Ascending aorta (tissue), 2 donors: ENCODE measurements at places on chromosomes 1 and 21. TPM values are rescaled to one million over a fixed set of nuclear protein-coding genes. Genes with fewer than 3 reads are reported as not detected.

The TMEM59 gene
- 97.5 TPM for total RNA-seq

The IL6R gene
- 6.7 TPM for total RNA-seq

The TGFBR3 gene
- 127 TPM for total RNA-seq

The PRAMEF20 gene
- total RNA-seq, result not detected

The CFHR5 gene
- total RNA-seq, result not detected

The NBPF1 gene
- 9.2 TPM for total RNA-seq

The ACKR1 gene
- total RNA-seq, result 642 TPM

The SV2A gene
- 5.9 TPM for total RNA-seq

The TTC22 gene
- total RNA-seq, result not detected

The OR2T2 gene
- total RNA-seq, result not detected

The IGSF21 gene
- 2.4 TPM for total RNA-seq

The ADCY10 gene
- total RNA-seq, result 1.9 TPM

The FALEC gene
- not detected for total RNA-seq

The MYOG gene
- total RNA-seq, result not detected

DNA sequence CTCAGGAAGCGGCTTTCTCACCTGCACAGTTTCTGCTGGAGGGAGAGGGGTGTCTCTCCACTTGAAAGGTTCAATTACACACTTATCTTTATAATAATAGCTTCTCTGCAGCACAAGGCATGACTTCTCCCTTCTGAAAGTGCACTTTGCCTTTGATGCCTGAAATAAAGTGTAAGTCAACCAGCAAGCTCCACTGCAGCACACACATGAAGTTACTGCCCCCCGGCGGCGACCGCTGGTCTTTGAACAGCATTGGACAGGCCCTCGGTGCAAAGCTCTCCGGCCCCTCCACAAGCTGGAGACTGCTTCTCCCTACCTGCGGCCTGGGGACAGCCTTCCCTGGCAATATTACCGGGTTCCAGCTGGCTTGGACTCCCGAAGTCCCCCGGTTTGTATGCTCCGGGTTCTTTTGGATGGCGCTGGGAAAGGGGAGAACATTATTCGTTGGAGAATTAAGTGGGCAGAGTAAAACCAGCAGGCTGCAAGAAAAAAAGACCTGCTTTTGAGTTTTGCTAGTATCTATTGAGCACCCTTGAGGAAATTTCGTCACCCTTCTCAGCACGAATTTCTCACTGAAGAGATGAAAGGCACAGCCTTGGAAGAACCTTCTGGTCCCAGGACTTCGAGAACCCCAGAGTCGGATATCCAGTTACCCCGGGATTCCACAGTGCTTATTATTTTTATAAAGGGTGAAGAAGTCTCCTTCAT lies 11.8 kb downstream of the RCAN1 start:
- peak; percentile 91 for DNase-seq

DNA sequence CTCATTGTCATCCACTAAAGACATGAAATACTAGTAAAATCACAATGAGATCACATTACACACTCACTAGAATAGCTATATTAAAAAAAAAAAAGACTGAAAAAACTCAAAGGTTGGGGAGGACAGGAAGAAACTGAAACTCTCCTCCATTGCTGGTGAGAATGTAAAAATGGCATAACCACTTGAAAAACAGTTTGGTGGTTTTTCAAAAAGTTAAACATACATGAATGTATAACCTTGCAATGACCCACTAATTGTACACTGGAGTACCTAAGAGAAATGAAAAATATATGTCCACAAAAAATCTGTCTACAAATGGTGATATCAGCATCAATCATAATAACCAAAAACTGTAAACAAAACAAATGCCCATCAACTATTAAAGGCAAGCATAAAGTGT lies 44.0 kb downstream of the NRIP1 start:
- DNase-seq, result no peak

GRCh38 chr1:116852910-116853309 lies 56.8 kb upstream of the PTGFRN start:
- DNase-seq, result no peak

- no peak for DNase-seq
Observed at GRCh38 chr1:48873944-48874343, 97.3 kb upstream of the BEND5 start.

DNA sequence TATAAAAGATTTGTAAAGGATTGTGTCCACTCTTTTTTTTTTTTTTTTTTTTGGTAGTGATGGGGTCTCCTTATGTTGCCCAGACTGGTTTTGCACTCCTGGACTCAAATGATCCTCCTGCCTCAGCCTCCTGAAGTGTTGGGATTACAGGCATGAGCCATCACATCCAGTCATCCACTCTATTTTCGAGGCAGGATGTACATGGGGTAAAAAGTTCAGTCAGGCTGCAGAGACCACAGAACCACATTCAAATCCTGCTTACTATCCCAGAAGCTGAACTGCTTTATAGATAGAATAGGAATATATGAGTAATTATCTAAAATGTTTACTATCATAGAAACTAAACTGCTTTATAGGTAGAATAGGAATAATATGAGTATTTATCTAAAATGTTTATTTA lies 26.0 kb upstream of the KCNK2 start:
- no peak for DNase-seq

GRCh38 chr1:215594640-215595039 lies 27.5 kb downstream of the KCTD3 start:
- DNase-seq, result no peak

GRCh38 chr1:59350521-59350920 lies 53.6 kb downstream of the FGGY start:
- DNase-seq, result no peak

GRCh38 chr1:59044535-59045121 lies 252.3 kb upstream of the FGGY start:
- no peak for DNase-seq

GRCh38 chr1:36847761-36848160 lies 186.6 kb downstream of the GRIK3 start:
- DNase-seq, result no peak

GRCh38 chr1:53469373-53469772 lies 10.2 kb downstream of the DMRTB1 start:
- no peak for DNase-seq

GRCh38 chr1:116510361-116510760 lies 60.5 kb downstream of the CD58 start:
- DNase-seq, result no peak

DNA sequence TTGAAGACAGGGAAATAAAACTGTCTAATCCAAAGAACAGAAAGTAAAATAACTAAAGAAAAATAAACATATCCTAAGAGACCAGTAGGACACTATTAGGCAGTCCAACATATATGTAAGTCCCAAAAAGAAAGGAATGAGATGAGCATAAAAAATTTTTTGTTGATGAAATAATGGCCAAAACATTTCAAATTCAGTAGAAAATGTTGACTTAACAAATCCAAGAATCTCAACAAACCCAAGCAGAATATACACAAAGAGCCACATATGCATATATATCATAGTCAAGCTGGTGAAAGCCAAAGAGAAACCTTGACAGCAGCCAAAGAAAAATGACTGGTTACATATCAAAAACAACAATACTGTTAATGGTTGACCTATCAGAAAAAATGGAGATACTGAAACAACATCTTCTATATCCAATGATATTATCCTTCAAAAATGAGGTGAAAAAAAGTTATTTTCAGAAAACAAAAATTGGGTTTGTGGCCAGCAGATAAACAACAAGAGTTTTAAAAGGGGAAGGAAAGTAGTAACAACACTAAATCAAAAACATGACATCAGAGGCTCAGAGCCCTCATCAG lies 26.4 kb downstream of the ZNF644 start:
- no peak for DNase-seq

DNA sequence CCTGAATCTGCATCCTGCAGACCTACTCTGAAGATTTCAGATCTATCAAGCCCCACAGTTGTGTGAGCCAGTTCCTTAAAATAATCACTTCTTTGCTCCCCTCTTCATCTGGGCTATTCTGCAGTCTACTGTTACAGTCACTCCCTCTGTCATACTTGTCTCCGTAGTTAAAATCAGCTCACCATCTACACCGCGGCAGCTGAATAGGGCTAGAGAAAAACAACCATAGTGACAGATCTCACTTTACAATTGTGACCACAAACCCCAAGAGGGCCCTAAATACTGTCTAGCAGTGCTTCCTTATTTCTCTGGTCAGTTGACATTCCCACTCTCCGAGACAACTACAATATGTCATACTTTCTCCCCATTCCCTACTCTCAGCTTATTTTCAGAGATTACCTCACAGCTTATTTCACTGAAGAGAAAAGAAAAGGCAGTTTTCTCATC lies 12.9 kb downstream of the DESI2 start:
- DNase-seq, result no peak

DNA sequence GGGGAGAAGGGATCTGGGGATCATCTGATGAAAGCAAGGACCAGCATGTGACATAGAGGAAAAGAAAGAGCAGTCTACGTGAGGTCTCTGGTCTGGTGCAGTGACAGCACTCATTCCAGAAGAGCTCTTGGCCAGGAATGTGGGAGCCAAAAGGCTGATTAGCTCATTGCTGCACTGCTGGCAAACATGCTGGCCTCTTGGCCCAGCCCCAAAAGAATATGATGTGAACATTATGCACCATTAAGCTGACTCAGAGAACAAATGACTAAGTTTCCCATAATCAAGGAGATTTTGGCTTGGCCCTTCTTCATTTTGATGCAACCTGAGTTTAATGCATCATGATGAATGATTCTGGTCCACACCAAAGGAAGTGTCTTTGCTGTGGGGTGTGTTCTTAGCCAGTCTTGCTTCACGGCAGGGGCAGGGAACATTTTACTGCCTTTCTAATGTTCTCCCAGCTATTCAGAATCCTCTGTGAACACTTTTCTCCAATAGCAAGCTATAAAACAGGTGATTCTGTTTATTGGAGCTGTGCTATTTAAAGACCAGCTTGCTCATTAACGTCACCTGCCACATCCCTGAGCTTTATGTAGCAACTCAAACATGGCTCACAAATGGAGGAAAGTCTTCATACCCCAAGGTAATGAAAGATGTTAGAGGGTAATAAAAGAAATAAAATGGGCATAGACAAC lies 55.1 kb downstream of the PCBP3 start:
- DNase-seq, result peak; percentile 84

DNA sequence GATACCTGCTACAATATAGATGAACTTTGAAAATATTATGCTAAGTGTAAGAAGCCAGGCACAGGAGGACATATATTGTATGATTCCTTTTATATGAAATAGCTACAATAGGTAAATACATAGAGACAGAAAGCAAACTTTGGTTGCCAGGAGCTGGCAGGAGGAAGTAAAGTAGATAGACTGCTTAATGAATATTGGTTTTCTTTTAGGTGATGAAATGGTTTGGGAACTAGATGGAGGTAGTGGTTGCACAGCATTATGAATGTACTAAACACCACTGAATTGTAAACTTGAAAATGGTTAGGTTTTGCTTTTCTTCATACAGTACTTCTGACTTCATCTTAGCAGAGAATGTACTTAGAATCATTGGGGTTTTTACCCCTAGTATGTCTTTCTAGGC lies 21.5 kb downstream of the ABCB10 start:
- DNase-seq, result no peak

GRCh38 chr1:30506291-30507015 lies 216.9 kb downstream of the MATN1 start:
- DNase-seq, result no peak

- no peak for DNase-seq
Observed at GRCh38 chr1:111219557-111220286, 7.8 kb upstream of the CHI3L2 start.

- DNase-seq, result no peak
Observed at GRCh38 chr1:5720936-5721335, 271.3 kb downstream of the NPHP4 start.

GRCh38 chr1:217881131-217881543 lies 250.0 kb downstream of the SPATA17 start:
- DNase-seq, result no peak

DNA sequence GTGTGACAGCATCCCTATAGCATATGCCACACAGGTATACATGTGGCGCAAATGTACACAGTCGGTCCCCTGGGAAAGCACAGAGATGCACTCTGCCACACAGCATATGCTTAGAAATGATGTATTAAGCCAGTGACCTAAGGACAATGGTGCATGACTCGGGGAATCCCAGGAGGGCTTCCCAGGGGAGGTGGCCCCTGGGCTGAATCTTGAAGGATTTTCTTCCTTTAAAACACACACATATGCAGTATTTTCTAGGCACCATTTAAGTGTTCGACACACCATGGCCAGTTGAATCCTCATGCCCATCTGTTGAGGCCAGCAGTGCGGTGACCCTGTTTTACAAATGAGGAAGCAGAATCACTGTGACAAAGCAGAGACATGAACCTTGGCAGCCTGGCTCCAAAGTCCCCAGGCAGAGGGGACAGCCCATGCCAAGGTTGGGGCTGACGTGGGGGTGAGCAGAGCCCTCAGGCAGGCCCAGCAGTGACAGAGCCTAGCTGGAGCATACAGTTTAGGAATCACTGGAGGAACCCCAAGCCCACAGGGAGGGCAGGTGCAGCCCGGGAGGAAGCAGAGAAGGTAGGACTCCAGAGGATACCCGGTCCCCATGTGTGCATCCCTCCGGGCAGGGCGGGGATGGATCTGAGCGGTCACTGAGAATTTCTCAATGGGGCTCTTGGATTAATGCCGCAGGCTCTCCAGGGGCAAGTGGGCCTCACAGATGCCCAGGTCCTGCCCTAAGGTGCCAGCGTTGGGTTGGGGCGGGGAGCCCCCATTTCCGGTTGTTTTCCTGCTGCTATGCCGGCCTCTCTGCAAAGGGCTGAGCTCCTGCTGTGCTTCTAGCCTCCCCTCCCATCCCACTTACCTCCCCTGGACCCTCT lies 28.4 kb downstream of the WNT3A start:
- no peak for DNase-seq

- no peak for DNase-seq
Observed at GRCh38 chr21:30979054-30979453, 59.2 kb downstream of the KRTAP19-8 start.

- no peak for DNase-seq
Observed at GRCh38 chr1:41842993-41843755, 75.5 kb downstream of the HIVEP3 start.

- no peak for DNase-seq
Observed at GRCh38 chr1:91870322-91870721, 15.6 kb downstream of the TGFBR3 start.

GRCh38 chr1:3943806-3944577 lies 43.9 kb upstream of the C1orf174 start:
- DNase-seq, result no peak

- no peak for DNase-seq
Observed at GRCh38 chr1:81678779-81679178, 122.0 kb upstream of the ADGRL2 start.
